Right kidney (tissue), 9 donors: ENCODE measurements at places on chromosomes 11 and 22.
A peak's percentile ranks its signal among the peaks of the same experiment; 100 is the strongest.

DNA sequence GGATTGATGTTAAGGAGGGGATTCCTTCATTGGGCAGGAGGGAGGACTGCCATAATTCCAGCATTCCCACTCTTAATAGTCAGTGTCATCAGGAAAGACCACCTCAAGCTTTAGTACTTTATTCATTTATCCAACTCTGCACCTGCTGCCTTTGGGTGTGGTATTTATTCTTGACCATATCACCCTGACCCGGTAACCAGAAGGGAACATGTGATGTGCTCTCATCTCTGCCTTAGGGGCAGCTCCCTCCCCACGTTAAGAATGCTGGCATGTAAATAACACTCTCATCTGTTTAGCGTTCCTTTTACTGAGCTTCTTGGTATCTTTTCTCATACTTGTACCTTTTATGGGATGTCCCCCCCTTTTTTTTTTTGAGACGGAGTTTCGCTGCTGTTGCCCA, 7.7 kb downstream of the CAT start:
- DNase-seq: no peak

DNA sequence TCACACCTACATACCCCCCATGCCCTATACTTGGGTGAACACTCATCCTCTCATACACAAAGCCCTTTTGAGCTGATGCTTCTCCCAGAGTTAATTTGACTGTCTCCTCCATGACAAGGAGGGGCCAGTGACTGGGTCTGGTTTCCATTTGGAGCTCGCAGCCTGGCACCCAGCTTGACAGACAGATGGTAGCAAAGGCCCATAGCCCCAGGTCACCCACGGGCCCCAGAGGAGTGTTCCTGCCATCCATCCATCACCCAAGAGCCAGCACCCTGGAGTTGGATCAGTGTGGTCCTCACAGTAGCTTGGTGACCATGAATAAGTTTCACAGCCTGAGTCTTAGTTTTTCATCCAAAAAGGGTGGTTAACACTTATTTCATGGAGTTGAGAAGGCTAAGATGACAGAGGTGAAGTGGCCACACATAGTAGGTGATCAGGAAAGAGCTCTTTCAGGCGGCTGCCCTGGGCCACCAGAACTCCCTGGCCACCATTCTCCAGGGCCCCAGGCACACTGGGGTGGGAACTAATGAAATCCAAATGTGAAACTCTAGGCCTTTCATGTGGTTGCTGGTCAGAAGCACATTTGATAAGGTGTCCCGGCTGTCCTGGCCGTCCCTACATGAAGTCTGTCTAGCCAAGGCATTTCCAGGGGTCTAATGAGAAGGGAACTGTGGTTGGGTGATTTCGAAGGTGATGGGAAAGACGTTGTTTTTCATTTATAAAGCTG, 42.4 kb downstream of the LIF start:
- no peak for DNase-seq

DNA sequence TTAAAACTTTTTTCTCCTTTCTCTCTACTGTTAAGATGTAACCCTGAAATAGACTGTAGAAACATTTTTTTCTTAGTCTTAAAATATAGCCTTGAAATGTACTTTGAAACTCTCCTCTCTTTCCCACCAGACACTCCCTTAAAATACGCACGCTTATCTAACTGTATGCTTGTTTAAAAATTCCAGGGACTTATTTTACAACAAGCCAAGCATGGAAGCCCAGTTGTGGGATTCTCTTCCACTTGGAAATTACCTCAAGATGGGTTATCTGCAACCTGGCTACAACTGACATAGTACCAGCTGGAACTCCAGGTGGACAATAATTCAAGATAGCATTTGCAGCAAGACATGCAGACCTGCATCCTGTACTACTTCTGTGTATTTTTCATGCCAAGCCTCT, 12.1 kb upstream of the CHORDC1 start:
- DNase-seq: no peak

GRCh38 chr22:37618072-37618656, 9.5 kb downstream of the GGA1 start:
- no peak for DNase-seq

GRCh38 chr11:1650918-1651262, 21.3 kb downstream of the KRTAP5-5 start:
- no peak for DNase-seq

DNA sequence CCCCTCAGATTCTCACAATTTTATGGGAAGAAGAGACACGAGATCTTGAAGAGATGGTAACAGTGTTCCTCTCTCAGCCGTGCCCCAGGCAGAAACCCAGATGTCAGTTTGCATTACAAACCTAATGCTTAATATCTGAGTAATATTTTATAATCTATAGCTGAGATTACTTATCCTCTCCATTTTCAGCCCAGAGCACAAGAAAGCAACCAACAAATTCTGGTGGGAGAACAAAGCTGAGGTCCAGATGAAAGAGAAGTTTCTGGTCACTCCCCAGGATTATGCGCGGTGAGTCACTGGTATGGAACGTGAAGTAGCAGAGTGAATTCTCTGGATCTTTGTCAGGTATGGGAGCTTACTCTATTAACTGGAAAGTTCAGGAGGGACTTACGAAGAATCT, 884 bp downstream of the CENATAC start:
- no peak for DNase-seq

GRCh38 chr22:49887702-49888101, 30.5 kb downstream of the ALG12 start:
- peak; percentile 24 for DNase-seq

- no peak for DNase-seq
Observed at GRCh38 chr11:93478841-93479240, 64.3 kb downstream of the SMCO4 start.

DNA sequence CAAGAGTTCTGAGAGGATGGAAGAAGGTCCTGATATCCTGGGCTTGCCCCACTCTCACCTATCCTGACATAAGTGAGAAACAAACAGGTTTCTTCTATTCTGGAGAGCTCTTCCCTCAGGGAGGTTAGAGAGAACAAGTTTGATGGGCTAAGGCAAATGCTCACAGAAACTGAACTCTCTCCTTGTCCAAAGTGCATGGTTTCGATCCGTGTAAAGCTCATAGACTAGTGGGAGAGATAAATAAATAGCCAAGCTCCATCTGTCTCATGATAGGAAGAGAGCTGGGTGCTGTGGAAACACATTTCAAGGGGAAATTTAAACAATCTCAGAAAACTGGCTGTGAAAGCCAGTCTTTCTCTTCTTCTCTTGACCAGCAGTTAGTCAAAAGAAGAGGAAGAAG, 459.5 kb upstream of the LARGE1 start:
- DNase-seq: no peak

GRCh38 chr11:128803449-128804245, 63.4 kb downstream of the KCNJ1 start:
- DNase-seq: no peak

DNA sequence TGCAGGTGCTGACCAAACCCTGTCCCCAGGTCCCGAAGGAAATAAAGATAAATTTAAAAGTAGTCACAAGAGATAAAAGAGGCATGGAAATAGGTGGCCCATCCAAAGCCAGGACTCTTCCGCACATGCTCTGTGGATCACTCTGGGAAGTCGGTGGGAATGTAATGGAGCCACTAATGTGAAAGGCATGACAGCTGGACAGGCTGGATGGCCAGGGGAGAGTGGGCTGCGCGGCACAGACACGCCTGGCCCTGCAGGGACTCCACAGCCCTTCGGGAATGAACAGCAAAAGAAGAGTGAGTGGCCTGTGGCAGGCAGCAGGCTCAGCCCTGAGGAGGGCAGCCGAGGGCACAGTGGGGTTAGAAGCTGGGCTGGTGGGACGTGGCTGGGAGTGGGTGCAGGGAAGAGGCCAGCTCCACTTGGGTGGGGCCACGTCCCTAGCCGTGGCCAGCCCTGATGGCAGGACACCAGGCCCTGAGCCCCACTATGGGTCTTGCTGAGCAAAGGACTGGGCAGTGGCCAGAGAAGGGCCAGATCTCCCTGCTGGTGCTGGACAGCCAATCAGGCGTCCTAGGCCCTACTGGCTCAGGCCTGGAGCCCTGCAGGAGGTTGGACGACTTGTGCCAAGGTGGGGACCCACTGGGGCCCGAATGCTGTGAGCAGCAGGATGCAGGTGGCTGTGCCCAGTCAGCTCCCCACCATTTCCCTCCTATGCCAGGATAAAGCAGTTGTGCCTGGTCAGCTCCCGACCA, 31.3 kb upstream of the GNB1L start:
- no peak for DNase-seq

GRCh38 chr11:12420706-12421105, 43.3 kb downstream of the PARVA start:
- DNase-seq: no peak

- no peak for DNase-seq
Observed at GRCh38 chr11:23317816-23318215, 457.5 kb upstream of the CCDC179 start.

DNA sequence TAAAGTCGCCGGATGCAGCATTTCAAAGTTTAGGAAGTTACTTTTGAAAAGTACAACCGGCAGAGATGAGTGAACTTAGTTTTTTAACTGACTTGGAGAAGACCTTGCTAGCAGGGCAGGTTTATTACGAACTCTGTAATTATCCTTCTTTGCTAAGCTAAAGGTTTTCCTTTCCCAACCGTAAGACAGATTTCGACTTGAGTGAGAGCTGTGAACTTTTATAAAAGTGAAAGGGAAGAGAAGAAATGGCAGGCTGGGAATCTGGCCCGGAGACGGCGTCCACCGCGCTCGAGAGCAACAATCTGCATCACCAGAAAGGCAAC, 659 bp upstream of the TEAD1 start:
- DNase-seq: no peak

GRCh38 chr11:108037636-108038035, 28.9 kb downstream of the CUL5 start:
- DNase-seq: no peak

- DNase-seq: no peak
Observed at GRCh38 chr22:20031732-20032406, 11.0 kb downstream of the TANGO2 start.

DNA sequence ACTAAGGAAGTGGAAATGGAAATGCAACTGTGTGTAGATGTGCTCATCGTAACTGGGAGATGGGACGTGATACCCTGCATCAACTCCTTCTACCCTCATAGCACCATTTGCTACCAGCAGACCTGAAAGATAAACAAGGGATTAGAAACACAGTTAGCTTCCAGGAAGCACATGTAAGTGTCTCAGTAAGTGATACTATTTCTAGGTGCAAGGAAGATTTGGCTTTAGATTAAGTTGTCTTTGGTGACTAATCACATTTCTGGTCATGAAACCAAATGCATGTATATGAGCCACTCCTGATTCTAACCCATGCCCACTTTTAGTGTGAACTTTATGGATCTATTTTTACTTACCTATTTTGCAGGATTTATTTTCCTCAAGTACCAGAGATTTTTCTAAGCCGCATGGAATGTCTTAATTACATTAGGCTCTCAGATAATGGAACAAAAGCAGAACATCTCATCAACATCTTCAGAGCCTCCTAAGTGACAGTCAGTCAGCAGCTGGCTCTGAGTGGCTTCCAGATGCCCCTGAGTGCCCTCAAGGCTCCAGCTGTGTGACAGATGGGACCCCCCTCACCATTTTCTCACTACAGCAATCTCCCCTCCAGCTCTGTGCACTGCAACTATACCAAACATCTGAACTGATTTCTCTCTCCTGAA, 21.2 kb downstream of the SLC5A12 start:
- no peak for DNase-seq

DNA sequence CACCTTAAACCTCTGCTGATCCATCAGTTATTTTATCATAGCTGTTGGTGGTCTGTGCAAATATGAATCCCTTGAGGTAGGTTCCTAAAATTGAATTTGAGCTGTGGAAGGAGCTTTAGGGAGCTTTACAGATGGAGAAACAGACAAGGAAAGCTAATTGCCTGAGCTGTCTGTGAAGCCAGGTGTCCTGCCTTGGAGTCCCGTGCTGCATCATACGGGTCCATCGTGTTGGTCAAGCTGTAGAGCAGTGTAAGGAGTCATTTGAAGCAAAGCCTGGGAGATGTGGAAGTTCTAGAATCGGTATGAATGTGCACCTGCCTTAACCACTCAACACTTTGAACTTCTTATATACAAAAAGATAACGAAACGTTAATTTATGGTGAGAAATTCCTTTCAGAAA, 1.0 kb downstream of the POLA2 start:
- no peak for DNase-seq

DNA sequence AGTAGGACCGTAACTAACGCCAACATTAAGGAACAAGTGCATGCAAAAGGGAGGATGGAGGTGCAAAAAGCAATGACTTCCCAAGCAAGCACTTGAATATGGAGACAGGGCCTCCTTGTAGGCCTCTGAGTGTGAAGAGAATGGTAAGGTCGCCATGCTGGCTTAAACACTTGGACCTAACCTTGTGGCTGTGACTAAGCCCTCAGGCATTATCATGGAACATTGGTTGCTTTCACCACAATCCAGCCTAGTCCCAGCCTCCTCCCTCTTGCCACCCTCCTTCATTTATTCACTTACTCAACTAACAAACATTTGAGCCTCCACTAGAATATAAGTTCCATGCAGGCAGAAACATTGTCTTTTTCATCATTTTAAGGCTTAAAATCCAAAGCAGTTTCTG, 11.9 kb upstream of the SYTL2 start:
- DNase-seq: no peak

DNA sequence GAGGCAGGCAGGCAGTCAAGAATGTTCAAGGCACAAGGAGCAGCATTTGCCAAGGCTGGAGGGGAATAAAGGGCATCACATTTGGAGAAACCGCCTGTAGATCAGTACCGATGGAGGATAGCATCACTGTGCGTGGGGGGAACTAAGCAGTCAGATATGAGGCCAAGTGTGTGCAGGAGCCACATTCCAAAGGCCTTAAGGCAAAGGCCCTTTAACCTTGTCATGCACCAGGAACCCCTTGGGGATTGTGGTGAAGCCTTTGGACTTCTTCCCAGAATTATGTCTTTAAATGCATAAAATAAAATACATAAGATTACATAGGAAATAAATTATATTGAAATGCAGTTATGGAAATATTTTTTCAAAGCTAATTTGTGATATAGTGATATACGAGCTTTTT, 532.1 kb downstream of the BUD13 start:
- no peak for DNase-seq

DNA sequence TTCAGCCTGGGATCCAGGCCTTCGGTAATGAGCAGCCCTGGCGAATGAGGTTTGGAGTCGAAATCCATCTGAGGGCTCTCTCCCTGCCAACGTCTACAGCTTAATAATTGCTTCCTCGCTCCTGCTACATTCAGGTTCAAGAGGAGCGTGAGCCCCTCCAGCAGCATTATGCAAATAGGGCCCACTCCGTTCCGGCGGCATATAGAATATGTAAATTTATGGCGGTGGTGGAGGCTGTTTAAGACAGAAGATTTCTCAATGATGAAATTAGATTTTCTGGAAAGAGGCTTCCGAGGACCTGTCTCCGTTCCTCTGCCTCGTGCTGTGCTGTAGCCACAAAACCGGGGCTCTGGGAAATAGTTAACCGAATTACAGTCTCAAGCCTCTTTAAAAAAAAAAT, 402.8 kb downstream of the MIAT start:
- no peak for DNase-seq

GRCh38 chr11:44596525-44597276, 31.2 kb downstream of the CD82 start:
- no peak for DNase-seq

- DNase-seq: no peak
Observed at GRCh38 chr11:124110201-124110600, 5.0 kb upstream of the VWA5A start.
